Transverse colon (tissue), 4 donors: ENCODE measurements at places on chromosomes 6 and 20. TPM values are rescaled to one million over a fixed set of nuclear protein-coding genes. Genes with fewer than 3 reads are reported as not detected.

GRCh38 chr20:347640-348484, 951 bp downstream of the NRSN2 start:
- peak; percentile 90 for DNase-seq

- DNase-seq = no peak
Measured at GRCh38 chr20:24034820-24035219, 46.2 kb upstream of the GGTLC1 start.

- no peak for DNase-seq
Measured at GRCh38 chr6:168494726-168495125, 53.7 kb downstream of the SMOC2 start.

The SAPCD1 gene
- 11.1 TPM for total RNA-seq

The C6orf52 gene
- total RNA-seq = not detected

The IL17F gene
- not detected for total RNA-seq
